ENCODE measurements at places on chromosomes 6 and 20. TPM values are rescaled to one million over a fixed set of nuclear protein-coding genes. Genes with fewer than 3 reads are reported as not detected.

Gene ACSS1
- 3.9 TPM for total RNA-seq

Gene GCM1
- total RNA-seq = not detected

Gene CYP39A1
- 3.8 TPM for total RNA-seq

Gene OOEP
- not detected for total RNA-seq

Gene FAM184A
- total RNA-seq = 1.7 TPM

Gene PAK5
- total RNA-seq = not detected

Gene C20orf202
- total RNA-seq = under 0.01 TPM

Gene PHACTR1
- total RNA-seq = 0.26 TPM

Gene SLC35F1
- under 0.01 TPM for total RNA-seq

Gene DSN1
- total RNA-seq = 8.3 TPM

Gene FNDC11
- total RNA-seq = 1.0 TPM

Gene SLC22A1
- 0.26 TPM for total RNA-seq

Gene TMEM239
- under 0.01 TPM for total RNA-seq

Gene HLA-DQB1
- total RNA-seq = not detected

Gene E2F1
- 2.1 TPM for total RNA-seq

Gene SLC22A16
- under 0.01 TPM for total RNA-seq

All from fibroblast of lung (primary cell).